ENCODE measurements at places on chromosomes 6 and 20. TPM values are rescaled to one million over a fixed set of nuclear protein-coding genes. Genes with fewer than 3 reads are reported as not detected.

The HRH3 gene
- not detected for total RNA-seq

GRCh38 chr20:62206388-62206775 lies 13.7 kb downstream of the HRH3 start:
- DNase-seq = no peak

The GJA10 gene
- not detected for total RNA-seq

DNA sequence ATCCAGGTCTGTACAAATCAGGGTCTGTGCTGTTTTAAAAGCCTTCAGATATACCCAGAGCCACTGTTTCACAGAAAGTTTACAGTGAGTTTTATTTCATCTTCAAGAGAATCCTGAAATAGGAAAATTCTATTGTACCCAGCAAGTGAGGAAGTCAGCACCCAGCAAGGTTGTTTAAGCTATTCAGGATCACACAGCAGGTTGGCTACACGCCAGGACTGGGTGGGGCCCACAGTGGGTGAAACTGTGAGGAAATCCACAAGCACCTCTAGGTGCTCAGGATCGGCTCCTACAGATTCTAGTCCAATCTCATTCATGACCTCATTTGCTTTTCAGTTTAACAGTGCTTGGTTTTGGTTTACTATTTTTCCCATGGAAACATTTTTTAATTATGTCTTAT lies 128.9 kb downstream of the SYNDIG1 start:
- no peak for DNase-seq

The SLC16A10 gene
- total RNA-seq = 1.7 TPM

The MLN gene
- total RNA-seq = not detected

The BPIFB1 gene
- not detected for total RNA-seq

GRCh38 chr20:63103402-63104311 lies 96.9 kb upstream of the BHLHE23 start:
- no peak for DNase-seq

GRCh38 chr6:85126485-85127167 lies 323.3 kb upstream of the NT5E start:
- no peak for DNase-seq

The CPNE5 gene
- total RNA-seq = 0.40 TPM

- no peak for DNase-seq
Observed at GRCh38 chr6:4964675-4965561, 38.9 kb downstream of the RPP40 start.

The CST2 gene
- total RNA-seq = not detected

- DNase-seq = no peak
Observed at GRCh38 chr20:3071610-3072529, at the start of gene OXT. Gene OXT (plus strand): TSS chr20:3071620. CDS start chr20:3071656, 36 bp downstream.

DNA sequence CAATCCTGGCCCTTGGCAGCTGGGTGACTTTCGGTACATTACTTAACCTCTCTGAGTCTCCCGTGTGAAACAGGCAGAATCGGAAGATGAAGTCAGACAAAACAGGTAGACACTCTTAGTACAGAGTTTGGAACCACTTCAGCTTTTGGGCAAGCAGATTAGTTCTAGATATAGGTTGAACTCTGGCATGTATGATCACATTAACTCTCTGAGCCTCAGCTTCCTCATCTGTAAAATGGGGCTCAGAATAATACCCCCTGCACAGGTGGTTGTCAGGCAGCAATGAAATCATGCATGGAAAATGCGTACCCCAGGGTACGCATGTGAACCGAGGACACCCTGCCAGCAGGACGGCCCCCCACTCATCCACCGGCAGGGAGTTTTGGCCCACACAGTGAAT lies 87.7 kb downstream of the KCNB1 start:
- no peak for DNase-seq

The ENPP1 gene
- total RNA-seq = 4.1 TPM

The SAYSD1 gene
- 12.6 TPM for total RNA-seq

The C20orf144 gene
- total RNA-seq = 0.20 TPM

GRCh38 chr6:24996269-24996836 lies 60.6 kb upstream of the RIPOR2 start:
- DNase-seq = no peak

GRCh38 chr6:27016689-27017088 lies 230.8 kb upstream of the PRSS16 start:
- no peak for DNase-seq

The BPI gene
- total RNA-seq = not detected

DNA sequence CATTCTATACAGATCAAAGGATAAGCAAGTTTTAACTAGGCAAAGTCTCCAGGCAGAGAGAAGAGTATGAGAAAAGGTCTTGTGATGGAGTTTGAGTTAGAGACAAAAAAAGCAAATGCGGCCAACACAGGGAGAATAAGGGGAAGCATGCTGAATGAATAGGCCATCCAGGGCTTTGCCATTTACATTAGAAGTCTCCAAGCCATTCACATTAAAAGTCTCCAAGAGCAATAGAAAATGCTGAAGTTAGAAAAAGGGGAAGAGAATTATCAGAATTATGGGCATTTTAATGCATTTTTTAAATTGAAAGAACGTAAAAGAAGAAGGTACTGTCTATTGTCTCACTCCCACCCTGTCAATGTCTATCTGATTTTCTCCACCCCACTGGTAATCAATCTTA lies 49.4 kb downstream of the PDSS2 start:
- no peak for DNase-seq

The PPIL6 gene
- total RNA-seq = 13.0 TPM

DNA sequence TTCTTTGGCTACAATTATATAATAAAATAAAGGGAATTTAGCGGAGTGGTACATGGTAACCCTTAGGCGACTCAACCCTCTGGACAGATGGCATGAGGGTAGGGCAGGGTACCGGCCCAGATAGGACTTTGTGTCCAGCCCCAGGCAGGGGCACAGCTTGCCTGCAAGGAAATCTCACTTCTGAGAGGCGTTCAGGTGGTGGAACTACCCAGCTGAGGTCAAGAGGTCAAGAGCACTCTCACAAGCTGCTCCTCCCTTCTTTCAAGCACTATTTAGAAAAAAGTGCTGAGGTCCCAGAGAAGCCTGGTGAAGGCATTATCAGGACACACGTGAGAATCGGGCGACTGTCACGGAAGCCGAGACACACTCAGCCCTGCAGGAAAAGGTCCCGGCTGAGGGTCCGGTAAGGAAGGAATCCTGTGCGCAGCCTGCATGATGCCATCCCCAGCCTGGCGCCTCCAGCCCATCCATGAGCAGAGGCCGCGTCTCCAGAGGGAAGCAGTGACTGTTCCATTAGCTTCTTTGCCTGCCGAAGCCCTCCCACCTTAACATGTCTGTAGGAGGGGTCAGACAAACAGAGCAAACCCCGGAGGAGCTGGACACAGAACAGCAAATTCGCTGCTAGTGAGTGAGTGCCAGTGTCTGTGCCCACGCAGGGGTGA lies 54.8 kb downstream of the WDR27 start:
- no peak for DNase-seq

- peak; percentile 54 for DNase-seq
Observed at GRCh38 chr6:154410619-154411072, 54.0 kb upstream of the IPCEF1 start.

DNA sequence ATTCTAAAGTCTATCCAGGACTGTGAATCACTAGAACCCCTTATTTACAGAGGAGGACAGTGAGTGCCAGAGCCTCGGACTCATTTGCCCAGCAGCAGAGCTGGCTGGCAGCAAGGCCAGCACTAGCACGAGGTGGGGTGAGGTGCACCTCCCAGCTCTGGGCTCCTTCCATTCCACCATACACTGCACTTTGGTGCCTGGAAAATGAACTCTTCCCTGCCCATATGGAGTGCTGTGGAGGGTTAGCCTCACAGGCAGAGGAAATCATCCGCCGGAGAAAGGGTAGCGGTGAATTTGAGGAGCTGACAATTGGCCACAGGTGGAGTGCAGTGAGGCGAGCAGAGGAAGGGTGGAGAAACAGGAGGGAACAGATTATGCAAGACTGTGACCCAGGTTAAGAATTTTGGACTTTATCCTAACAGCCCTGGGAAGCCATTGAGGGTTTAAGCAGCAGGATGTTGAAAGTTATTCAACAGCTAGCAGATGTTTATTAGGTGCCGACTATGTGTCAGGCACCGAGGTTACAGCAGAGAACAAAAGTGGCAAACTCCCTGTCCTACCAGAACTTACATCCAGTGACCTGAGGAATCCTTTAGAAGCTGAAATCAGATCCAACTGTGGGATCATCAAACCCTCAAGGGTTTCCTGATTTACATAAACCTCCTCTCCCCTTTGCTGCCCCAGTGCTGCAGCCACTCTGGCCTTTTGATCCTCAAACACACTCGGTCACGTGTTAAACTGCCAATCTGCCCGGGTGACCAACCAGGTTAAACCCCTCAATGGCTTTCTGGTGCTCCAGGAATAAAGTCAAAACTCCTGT lies 6.2 kb downstream of the TRIM26 start:
- peak; percentile 70 for DNase-seq

- DNase-seq = peak; percentile 66
Observed at GRCh38 chr6:158559895-158560835, at the start of gene TMEM181. Gene TMEM181 (plus strand): TSS chr6:158560091. CDS start chr6:158560225, 134 bp downstream.

DNA sequence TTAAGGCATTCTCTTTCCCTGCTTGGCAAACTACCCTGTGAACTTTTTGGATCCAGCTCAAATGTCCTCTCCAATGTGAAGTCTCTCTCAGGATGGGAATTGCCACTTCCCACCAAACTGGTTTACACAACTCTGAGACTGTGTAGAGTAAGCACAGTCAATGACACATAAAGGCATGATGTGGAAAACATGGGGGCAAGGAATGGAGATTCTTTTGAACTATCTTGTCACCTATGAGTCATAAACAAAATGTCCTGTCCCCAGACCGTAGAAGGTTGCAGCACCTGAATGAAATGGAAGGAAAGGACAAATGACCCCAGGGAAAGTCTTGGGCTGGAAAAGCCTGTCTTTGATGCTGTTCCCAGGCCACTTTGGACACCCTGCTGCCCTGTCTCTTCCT lies 11.0 kb upstream of the KIF13A start:
- peak; percentile 59 for DNase-seq

DNA sequence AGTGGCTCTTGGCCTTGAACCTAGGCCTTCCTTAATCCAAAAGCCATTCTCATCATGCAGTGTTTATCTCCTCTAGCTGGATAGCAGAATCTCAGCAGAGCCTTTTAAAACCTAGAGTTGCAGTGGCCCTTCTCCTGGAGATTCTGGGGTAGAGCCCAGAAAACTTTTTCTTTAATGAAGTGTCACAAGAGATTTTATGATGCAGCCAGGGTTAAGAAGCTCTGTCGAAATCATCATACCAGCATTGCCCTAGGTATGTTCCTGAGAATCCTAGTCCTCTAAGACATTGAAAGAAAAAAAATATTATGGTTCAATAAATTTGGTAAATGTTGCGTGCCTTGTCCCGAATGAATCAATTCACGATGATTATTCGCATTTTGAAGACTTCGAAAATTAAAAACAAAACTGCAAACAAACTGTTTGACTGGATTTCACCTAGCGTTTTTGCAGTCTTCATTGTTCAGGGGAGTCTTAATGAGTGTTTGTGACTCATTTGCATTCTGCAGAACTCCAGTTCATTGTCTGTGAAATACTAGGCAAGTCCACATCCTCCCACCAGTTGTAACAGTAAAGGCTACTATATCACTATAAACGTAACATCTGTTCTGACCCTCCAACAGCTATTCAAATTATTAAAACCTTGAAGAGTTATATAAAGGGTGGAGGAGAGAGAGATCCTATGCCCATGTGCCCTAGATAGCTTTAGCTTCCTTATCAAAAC lies 198.6 kb downstream of the UST start:
- DNase-seq = no peak

The MYO6 gene
- total RNA-seq = 93.0 TPM

DNA sequence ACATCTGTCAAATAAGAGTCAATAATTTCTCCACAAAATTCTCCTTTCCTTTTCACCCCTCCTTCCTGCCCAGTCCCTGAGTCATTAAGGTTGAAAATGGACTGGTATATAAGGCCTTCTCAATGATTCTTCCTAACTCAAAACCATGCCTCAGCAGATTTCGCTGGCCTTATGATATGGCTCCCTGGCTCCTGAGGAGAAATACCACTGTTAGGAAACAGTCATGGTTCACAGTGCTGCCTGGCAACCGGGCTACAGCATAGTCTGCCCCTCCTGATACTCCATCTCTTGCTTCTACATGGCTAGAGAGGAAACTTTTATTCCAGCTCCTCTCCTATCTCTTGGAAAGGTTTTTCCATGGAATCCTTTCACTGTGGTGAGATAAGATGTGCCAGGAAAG lies 4.7 kb downstream of the UBE2J1 start:
- DNase-seq = no peak

DNA sequence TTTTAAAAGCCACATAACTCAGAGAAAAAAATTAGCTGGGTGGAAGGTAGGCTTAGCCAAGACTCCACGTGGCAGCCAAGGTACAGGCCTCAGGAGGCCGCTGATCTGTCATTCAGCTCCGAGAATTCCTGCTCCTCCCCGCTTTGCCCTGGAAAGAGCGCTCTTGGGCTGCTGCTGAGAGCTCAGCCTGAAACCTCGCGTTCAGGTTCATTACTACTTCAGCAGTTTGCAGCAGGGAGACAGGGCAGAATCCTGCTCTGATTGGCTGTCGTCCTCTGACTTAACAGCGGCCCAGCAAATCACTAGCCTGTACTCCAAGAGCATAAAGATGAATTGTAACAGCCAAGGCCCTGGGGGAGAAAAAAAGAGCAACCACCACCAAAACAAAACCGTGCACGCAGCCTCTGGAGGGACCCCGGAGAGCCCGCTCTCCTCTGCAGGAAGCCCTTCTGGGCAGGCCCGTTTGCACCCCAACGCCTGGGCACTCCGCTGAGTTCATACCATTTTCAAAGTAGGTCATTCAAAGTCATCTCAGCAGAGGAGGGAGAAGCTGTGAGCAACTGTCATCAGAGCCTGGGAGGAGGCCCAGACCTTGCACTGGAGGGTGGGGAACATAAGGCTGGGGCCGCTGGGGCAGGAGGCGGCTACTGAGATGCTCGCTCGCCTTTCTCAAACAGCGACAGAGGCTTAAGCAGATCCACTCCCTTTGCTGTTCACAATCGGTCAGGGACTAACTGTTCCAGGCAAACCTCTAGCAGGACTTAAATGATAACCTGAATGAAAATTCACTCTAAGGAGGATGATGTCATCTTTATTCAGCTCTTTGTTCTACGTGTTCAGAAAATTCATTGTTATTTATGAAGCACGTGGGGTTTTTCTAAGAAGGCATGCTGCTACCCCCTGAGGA lies 42.3 kb upstream of the ATXN1 start:
- no peak for DNase-seq

DNA sequence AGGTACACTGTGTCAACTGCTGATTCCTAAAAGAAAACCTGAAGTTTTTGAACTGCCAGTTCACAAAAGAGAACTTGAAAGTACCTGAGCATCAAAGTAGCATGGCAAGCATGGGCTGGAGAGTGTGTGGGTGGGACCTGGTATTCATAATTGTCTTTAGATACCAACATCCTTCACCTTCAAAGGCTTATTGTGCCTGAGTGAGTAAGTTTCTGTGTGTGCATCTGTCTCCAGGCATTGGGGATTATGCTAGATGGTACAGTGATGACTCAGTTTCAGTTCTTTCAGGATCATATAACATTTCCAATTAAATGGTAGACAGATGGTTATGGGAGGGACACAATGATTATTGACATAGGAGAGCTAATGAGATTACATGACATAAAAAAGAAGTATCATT lies 238.5 kb downstream of the ZFAND3 start:
- DNase-seq = peak; percentile 59

GRCh38 chr20:3712279-3712873 lies at the start of gene SIGLEC1:
Gene SIGLEC1 (minus strand): TSS chr20:3712600. CDS start chr20:3707128, 5,472 bp downstream.
- no peak for DNase-seq

GRCh38 chr20:62971950-62972844 lies 19.7 kb downstream of the SLC17A9 start:
- DNase-seq = peak; percentile 64

- no peak for DNase-seq
Observed at GRCh38 chr6:134666125-134666524, 283.8 kb downstream of the ALDH8A1 start.
